T47D (cell line): ENCODE measurements at places on chromosomes 12 and 14.

GRCh38 chr12:5827591-5827990 is 117.5 kb downstream of the ANO2 start:
- no peak for DNase-seq

DNA sequence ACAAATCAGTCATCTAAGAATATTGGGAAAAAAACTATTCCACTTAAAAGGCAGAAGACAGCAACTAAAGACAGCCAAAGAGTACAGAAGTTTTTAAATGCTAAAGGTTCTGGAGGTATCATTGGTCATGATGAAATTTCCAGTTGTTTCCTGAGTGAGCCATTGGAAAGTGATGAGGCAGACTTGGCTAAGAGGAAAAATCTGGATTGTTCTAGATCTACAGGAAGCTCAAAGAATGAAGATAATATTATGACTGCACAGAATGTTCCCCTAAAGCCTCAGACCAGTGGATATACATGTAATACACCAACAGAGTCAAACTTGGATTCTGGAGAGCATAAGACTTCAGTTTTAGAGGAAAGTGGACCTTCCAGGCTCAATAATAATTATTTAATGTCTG is 22.8 kb downstream of the GALNT4 start:
- DNase-seq: no peak

DNA sequence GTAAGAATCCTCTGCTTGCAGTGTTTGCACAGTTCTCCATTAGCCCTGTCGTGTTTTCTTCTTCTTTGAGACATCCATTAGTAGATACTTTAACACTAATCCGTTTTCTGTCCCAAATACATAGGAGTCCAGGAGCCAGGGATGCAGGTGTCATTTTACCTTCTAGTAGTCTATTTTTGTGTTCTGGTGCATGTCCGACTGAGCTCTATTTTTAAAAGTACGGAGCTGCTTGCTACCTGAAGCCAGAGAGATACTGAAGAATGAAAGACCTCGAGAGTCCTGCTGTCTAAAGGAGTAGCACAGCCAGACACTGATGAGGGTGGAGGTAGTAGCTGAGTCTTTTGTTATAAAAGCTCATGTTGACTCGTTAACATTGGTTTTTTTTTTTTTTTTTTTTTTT is 31.7 kb downstream of the PDE3A start:
- no peak for DNase-seq

DNA sequence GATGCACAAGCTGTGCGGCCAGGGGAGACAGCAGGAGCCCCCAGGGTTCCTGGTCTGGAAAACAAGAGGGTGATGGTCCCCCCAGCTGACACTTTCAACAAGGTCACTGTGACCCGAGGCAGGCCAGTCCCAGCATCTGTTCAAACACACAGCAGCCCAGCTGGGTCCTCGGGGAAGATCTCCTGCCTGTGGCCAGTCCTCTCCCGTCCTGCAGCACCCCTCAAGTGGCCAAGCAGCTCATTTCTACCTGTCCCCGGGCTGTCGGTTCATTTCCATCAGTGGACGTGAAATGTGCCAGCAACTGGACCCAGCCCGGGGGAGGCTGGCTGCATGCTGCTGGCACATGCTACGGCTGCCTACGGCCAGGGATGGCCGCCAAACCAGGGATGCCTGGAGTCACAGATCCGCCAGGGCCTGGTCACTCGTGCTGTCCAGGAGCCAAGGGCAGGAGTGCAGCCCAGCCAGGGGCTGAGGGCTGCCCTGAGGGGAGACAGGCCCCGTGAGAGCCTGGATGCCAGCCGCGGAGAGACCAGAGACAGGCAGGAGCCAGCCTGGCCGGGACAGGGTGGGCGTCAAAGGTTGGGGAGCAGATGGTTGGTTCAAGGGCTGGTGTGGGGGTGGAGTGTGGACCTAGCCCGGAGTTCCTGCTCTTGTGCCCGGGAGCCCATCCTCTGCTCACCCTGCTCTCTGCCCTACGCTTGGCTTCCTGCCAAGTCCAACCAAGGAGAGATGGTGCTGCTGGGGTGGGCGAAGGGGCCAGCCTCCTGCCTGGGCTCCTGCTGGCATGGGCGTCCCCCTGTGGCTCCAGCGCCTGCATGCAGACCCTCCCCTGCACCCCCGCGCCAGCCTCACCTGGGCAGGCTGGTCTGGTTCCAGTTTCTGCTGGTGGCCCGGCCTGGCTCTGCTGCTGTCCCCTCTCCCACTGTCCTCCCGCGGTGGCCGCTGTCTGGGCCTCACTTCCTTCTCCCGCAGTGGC is 143.8 kb downstream of the ADGRD1 start:
- DNase-seq: no peak

- DNase-seq: peak; percentile 77
Observed at GRCh38 chr14:50944647-50945413, 547 bp upstream of the PYGL start.

DNA sequence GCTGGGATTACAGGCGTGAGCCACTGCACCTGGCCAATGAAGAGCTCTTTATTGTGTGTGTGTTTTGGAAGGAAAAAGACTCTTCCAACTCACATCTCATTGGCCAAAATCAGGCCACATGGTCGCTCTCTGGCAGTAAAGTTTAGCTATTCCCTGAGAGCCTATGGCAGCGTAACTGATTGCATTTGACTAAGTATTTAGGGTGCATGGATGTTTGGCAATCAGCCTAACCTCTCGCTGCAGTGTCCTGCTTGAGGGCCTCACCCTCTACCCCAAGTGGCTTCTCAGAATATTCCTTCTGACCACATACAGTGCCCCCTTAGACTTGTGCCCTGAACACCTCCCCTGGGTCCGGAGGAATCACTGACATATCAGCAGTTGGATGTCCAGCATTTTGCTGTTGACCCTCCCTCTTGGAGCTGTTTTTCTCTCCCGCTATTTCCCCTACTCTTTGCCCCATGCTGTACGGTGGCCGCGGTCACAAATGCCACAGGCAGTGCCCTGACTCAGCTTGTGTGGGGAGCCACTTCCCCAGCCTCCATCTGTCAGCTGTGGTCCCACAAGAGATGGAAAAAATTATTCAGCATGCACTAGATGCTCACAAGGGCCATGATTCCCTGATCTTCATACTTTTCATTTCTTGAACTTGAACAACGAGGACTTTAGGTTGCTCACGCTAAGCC is 9.5 kb downstream of the PHETA1 start:
- DNase-seq: no peak

DNA sequence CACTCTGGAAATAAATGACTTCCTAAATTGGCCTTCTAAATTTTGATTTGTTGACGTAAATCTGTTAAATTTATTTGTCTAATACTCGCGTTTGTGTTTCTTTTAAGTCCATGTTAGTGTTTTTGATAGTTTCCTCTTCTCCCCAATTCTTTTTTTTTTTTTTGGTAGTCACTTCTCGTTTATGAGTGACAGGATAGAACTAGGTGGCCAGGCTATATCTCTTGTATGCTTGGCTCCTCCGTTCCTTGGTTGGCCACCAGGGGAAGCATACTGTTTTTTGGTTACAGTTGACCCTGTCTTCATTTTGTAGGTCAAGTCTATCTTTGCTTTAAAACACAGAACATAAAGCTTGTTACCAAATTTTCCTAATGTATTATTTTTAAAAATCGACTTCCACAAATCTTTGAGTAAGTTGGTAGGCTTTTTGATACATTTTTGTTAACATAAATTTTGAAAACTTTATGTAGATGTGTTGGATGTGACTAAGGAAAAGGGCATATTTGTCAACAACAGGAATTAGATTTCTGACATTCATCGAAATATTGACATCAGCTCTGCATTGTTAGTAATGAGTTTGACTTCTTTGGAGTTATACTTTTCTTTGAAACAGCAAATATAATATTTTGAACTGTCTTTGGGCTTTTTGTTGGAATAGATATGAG is 2.2 kb downstream of the RCOR1 start:
- peak; percentile 82 for DNase-seq

GRCh38 chr12:103997286-103997900 is 31.7 kb downstream of the TDG start:
- no peak for DNase-seq

GRCh38 chr14:100122481-100123223 is 36.8 kb downstream of the DEGS2 start:
- DNase-seq: no peak

DNA sequence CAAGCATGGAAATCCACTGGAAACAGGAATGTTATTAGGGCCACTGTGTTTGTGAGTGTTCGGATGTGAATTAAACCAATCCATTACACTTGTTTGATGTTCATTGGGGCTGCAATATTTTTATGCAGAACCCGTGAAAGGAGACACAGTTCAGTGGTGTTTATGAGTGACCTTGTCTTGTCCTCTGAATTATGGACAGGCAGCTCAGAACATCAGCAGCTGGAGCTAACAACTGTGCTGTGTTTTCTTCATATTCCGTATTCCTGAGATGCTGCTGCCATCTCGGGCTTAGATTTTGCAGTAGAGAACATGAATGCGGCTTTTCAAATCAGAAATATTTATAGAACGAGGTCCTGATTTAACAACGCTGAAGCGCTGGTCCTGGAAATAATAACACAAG is 20.3 kb upstream of the CACNA1C start:
- DNase-seq: no peak

DNA sequence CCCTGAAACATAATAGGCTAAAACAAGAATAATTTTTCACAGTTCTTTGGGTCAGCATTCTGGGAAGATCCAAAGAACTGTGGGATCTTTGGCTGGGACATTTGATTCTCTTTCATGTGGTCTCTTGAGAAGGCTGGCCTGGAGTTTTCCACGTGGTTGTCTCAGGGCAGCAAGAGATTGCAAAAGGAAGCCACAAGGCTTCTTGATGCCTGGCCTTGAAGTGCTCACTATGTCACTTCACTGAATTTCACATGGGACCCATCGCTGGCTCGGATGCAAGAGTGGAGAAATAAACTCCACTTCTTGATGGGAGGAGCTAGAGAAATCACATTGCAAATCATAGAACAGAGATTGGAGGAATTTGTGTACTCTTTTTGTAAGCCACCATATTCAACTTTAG is 343.4 kb downstream of the MED13L start:
- DNase-seq: no peak

- DNase-seq: no peak
Observed at GRCh38 chr12:46442738-46443137, 70.2 kb upstream of the SLC38A2 start.

DNA sequence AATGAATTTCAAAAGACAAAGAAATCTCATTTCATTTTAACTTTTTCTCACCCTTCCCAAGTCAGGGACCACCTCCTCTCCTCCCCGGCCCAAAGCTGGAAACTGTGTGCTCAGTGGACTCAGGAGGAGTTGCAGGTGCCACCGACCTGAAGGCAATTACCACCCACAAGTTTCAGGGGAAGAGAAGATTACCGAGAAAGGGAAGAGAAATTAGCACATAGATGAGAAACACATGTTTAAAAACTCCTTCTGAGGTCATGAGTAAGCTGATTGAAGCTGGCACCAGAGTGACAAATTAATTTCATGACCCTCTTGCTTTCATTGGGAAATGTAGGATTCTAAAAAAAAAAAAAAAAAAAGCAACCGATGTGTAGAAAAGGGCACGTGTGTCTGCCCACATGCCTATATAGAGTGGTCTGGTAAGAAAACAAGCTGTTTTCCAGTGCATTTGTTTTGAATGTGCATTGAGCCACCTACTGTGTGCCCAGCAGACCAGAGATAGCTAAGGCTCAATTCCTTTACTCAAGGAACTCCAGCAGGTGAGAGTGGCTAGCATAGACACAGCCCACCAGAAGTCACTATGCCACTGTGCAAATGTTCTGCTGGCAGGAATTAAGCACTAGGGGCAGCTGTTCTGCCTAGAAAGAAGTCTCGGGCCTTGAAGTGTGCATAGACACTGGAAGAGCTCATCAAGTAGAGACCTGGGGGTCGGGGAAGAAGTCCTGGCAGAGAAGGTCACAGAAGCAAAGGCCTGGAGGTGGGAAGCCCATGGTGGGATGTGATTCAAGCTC is 30.5 kb downstream of the DPF3 start:
- no peak for DNase-seq

GRCh38 chr12:86735072-86735471 is 478.9 kb upstream of the MGAT4C start:
- no peak for DNase-seq

DNA sequence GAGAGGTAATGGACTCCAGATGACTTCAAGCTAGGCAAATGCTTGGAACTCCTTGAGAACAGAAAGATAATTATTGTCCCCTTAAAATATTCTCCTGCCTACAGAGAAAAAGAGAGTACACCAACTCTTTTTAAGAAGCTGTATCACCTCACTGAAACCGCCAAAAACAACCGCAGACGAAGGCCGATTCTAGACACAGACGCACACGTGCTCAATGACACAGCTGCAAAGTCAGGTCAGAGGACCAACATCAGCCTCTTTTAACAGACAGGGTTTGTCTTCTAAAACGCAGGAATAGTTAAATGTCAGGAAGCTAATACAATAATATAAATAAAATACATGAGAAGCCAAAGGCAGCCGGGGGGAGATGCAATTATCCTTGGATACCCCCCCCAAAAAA is 19.0 kb downstream of the SLC15A4 start:
- no peak for DNase-seq

DNA sequence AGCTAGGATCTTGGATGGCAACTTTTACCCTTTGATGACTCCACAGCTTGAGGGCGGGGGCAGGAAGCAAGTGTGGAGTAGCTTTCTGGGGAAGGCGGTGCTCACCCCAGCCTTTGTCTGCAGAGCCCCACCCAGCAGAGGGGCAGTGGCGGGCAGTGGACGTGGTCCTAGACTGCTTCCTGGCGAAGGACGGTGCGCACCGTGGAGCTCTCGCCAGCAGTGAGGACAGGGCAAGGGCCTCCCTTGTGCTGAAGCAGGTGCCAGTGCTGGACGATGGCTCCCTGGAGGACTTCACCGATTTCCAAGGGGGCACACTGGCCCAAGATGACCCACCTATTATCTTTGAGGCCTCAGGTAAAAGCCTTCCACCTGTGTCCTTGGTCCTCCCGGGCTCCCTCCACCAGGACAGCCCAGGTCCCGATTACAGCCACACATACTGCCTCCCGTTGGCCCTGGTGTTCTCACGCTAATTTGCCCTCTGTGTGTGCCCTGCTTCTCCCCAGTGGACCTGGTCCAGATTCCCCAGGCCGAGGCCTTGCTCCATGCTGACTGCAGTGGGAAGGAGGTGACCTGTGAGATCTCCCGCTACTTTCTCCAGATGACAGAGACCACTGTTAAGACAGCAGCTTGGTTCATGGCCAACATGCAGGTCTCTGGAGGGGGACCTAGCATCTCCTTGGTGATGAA is 1.2 kb downstream of the TAPBPL start:
- no peak for DNase-seq
